ENCODE measurements at places on chromosomes 4 and X. TPM values are rescaled to one million over a fixed set of nuclear protein-coding genes. Genes with fewer than 3 reads are reported as not detected.

- peak overlapping the region; percentile 85 for H3K27ac ChIP-seq
- peak overlapping the region; percentile 11 for H3K4me3 ChIP-seq
- H3K4me1 ChIP-seq: peaks cover 18% of the 10 kb centered on the region
- no peaks in the 10 kb centered on the region for H3K27me3 ChIP-seq
These were observed 7.4 kb upstream of the TBC1D25 start for GRCh38 chrX:48532161-48532560.

DNA sequence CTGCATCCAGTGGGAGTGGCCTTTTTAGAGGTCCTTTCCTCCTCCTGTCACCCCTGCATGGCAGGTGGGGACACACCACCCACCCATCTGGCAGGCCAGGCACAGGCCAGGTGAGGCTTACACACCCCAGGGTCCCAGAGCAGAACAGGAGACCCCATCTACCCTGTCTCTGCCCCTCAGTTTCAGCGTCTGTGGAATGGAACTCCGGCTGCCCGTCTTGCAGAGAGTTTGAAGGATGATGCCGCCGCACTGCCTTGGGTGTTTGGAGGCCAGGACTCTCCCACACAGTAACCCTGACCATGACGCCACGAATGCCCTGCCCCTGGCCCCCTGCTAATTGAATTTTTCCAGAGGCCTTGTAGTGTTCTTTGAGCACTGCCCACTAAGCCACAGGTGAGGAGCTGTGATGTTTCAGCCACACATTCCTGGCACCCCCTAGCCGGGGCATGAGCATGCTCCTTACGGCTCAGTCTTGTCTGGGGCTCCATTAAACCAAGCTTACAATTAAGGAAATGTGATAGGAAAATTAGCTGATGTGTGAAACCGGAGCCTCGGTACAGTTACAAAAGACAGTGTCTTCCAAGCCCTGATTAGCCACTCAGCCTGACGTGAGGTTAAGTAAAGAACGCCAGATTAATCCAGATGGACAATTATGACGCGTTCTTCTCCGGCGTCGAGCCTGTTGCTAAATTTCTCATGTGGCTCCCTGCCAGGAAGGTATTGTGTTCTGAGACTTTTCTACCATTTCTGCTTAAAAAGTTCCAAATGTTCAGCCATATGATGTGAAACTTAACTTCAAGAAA is 39.3 kb downstream of the HMX1 start:
- peaks cover 1% of the 10 kb centered on the region for H3K27me3 ChIP-seq
- no peak overlapping the region for H3K27ac ChIP-seq
- no peak for DNase-seq
- no peaks in the 10 kb centered on the region for H3K4me1 ChIP-seq
- no peak overlapping the region for H3K4me3 ChIP-seq
- no peaks in the 10 kb centered on the region for H3K36me3 ChIP-seq

DNA sequence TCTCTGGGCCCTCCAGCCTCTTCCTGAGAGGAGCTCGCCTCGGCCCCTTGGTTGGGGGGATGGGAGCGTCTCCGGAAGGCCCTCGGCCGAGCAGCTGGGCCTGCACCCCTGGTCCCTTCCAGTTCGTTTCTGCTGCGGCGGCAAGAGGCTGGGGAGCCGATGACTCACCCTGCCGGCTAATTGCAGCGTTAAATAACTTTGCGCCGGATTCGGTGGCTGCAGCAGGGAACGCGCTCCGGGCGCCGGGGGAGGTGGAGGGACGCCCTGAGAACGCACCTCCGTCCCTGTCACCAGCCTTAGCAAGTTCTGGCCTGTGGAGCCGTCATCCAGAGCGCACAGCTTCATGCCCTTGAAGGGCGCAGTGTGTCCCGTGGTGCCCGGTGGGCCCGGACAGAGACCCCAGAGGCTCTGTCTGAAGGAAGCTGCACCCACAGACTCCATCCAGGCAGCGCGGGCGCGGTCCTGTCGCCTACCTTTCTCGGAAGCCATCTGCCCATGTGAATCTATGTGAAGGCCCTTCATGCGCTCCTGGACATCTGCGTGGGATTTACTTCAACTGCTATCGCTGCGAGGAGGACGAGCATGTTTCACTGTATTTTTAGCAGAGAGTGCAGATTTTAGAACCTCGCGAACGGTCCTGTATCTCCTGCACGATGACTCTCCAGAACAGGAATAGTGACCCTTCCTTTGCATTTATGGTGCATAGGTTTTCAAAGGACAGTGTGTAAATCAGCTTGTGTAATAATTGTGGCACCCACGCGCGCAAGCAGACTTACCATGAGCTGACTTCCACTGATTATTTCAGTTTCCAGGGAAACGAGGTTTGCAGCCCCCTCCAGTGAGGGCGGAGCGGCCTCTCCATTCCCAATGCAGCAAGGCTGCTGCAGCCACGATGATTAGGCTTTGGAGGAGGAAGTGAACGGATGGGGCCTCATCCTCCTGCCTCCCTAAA is 1.7 kb upstream of the TMEM271 start:
- peaks cover 4% of the 10 kb centered on the region for H3K4me1 ChIP-seq
- H3K27me3 ChIP-seq: peaks cover 48% of the 10 kb centered on the region
- H3K27ac ChIP-seq: no peak overlapping the region
- peaks cover 7% of the 10 kb centered on the region for H3K36me3 ChIP-seq
- H3K4me3 ChIP-seq: no peak overlapping the region
- no peak for DNase-seq

DNA sequence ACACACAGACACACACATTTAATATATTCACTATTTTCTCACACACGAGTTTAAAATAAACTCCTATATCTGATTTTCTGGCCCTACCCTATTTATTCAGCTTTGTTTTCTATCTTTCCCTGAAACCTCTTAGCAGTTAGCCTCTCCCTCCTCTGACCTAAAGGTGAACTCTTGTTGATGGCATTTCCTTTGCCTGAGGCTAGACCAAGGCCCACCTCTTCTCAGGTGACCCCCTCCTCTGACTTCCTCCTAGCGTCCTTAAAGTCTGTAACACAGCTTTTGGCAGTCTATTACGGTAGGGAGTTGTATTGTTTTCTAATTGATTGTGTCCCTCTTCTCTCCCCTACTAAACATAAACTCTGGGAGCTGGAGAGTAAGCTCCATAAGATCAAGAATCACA is 1.7 kb upstream of the SRPX2 start:
- H3K36me3 ChIP-seq: no peaks in the 10 kb centered on the region
- H3K4me1 ChIP-seq: no peaks in the 10 kb centered on the region
- peaks cover 9% of the 10 kb centered on the region for H3K27me3 ChIP-seq

GRCh38 chrX:70452143-70452733 is 7.6 kb downstream of the DLG3 start:
- H3K4me1 ChIP-seq: peaks cover 33% of the 10 kb centered on the region
- peak overlapping the region; percentile 90 for H3K4me3 ChIP-seq
- peaks cover 2% of the 10 kb centered on the region for H3K27me3 ChIP-seq
- peak; percentile 85 for DNase-seq
- H3K27ac ChIP-seq: peak overlapping the region; percentile 91

- no peaks in the 10 kb centered on the region for H3K27me3 ChIP-seq
- no peak overlapping the region for H3K27ac ChIP-seq
- no peak for DNase-seq
These were observed 108.6 kb downstream of the PPP3CA start for GRCh38 chr4:101238706-101239105.

- DNase-seq: no peak
- no peaks in the 10 kb centered on the region for H3K27me3 ChIP-seq
- no peaks in the 10 kb centered on the region for H3K36me3 ChIP-seq
- H3K4me1 ChIP-seq: no peaks in the 10 kb centered on the region
These were observed 47.4 kb upstream of the VEGFC start for GRCh38 chr4:176840166-176840565.

The ESX1 gene
- total RNA-seq: not detected

The FOXR2 gene
- not detected for total RNA-seq

The TRAM1L1 gene
- not detected for total RNA-seq

The USP27X gene
- 1.6 TPM for total RNA-seq
